Bronchial epithelial cell (primary cell): ENCODE measurements at places on chromosomes 1 and 21. TPM values are rescaled to one million over a fixed set of nuclear protein-coding genes. Genes with fewer than 3 reads are reported as not detected.
A peak's percentile ranks its signal among the peaks of the same experiment; 100 is the strongest.

- peak; percentile 72 for DNase-seq
These were observed 9.2 kb downstream of the IKBKE start for GRCh38 chr1:206479183-206480125.

- peak; percentile 41 for DNase-seq
These were observed 175.8 kb downstream of the TNFSF18 start for GRCh38 chr1:172874950-172875349.

Gene ELF3
- total RNA-seq, result 66.1 and 105 TPM in 2 replicates

Gene DISC1
- 0.64 and 0.79 TPM in 2 replicates for total RNA-seq

Gene PDC
- not detected in 2 replicates for total RNA-seq

DNA sequence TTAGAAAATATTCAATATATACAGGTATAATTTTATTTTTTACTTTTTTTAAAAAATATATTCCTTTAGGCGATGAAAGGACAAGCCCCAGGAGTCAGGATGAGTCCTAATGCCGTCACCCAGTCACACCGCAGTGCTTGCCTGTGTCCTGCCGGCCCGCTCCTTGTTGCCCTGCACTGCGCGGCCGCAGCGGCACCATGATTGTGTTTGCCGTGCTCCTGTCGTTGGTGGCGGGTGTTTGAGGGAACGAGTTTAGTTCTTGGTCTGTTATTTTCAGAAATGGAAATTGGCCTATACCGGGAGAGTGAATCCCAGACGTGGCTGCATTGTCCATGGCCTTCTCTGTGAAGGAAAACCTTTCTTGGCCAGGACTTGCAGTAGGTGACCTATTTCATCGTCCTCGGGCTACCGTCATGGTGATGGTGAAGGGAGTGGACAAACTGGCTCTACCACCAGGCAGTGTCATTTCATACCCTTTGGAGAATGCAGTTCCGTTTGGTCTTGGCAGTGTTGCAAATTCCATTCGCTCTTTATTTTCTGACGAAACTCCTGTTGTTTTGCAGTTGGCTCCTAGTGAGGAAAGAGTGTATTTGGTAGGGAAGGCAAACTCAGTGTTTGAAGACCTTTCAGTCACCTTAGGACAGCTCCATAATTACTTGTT, 45.9 kb upstream of the CRB1 start:
- DNase-seq, result peak; percentile 65

GRCh38 chr21:17709266-17709611, 96.5 kb upstream of the BTG3 start:
- DNase-seq, result no peak

DNA sequence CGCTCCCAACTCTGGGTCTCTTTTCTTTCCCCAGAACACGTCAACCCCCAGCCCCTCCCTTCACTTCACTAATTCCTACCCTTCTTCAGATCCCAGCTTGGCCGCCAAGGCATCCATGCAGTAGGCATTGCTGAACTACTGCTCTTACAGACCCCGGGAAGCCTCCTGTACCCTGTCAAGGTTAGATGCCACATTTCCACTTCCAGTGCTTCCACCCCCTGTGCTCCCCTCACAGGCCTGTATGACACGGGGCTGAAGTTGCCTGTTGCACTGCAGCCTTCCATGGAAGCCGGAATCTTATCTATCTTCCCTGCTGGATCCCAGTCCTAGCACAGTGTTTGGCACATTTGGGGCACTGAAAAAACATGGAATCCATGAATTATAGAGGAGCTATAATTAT, 99.0 kb upstream of the SOD1 start:
- DNase-seq, result no peak

Gene BCL2L15
- under 0.01 and 1.0 TPM in 2 replicates for total RNA-seq

DNA sequence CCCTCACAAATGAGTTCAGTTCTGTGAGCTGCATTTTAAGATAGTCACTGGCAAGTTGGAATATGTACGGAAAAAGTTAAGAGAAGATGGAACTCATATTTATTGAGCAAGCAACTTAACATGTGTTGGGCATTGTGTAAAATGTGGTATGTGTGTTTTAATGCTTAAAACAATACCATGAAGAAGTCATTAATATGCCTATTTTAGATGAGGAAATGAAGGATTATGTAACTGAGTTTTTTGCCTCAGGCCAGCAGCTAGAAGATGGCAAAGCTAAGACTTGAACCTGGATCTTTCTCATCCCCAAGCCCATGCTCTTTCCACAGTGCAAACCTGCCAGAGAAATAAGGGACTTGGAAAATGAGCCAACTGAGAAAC, 48.9 kb downstream of the SPATA46 start:
- no peak for DNase-seq

GRCh38 chr1:6260961-6261614, at the start of gene GPR153:
Gene GPR153, minus strand, starts transcription at chr1:6261098. Its CDS starts 6,193 bp downstream, at chr1:6254905.
- no peak for DNase-seq

- DNase-seq, result peak; percentile 92
These were observed 38.0 kb downstream of the TMEM50B start for GRCh38 chr21:33441489-33442477.

Gene MYOC
- not detected in 2 replicates for total RNA-seq
